ENCODE measurements at places on chromosomes 2 and 18.

DNA sequence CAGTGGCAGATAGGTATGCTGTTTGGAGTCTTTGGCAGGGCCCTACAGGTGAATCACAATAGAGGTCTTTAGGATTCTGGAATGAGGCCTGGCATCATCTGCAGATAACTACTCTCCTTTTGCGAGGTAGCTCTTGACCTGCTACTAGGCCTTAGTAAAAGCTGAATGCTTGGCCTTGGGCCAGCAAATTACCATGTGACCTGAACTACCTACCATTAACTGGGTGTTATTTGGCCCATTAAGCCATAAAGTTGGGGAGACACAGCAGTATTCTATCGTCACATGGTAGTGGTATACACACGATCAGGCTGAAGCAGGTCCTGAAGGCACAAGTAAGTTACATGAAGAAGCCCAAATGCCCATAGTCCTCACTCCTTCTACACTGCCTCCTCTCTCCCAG lies 178.2 kb downstream of the PPP1R1C start:
- DNase-seq, result no peak

GRCh38 chr2:97751752-97752151 lies 38.4 kb downstream of the ZAP70 start:
- DNase-seq, result no peak

- DNase-seq, result no peak
Measured at GRCh38 chr2:23244617-23245016, 140.4 kb upstream of the KLHL29 start.

- DNase-seq, result no peak
Measured at GRCh38 chr2:14313341-14313740, 319.2 kb upstream of the LRATD1 start.

DNA sequence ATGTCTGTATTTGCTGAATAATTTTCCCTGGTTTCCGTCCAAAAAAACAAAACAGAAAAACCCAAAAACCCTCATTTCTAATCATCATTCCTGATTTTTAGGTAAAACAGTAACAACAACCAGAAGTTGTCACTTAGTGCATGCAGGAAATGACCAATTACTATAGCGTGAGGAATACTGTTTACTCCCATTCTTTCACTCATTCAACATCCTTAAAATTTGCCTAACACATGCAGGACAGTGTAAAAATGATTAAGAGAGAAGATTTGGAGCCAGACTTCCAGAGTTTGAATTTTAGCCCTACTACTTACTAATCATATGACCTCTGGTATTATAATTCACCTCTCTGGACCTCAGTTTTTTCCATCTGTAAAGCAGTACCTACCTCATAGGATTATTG lies 83.1 kb downstream of the FIGN start:
- DNase-seq, result no peak

GRCh38 chr18:11862468-11863137 lies 11.4 kb downstream of the CHMP1B start:
- no peak for DNase-seq

- peak; percentile 37 for DNase-seq
Measured at GRCh38 chr2:88212251-88212790, 42.2 kb downstream of the THNSL2 start.

Data from HEK293T (cell line).